ENCODE measurements at places on chromosomes 7 and 10.
A peak's percentile ranks its signal among the peaks of the same experiment; 100 is the strongest.

DNA sequence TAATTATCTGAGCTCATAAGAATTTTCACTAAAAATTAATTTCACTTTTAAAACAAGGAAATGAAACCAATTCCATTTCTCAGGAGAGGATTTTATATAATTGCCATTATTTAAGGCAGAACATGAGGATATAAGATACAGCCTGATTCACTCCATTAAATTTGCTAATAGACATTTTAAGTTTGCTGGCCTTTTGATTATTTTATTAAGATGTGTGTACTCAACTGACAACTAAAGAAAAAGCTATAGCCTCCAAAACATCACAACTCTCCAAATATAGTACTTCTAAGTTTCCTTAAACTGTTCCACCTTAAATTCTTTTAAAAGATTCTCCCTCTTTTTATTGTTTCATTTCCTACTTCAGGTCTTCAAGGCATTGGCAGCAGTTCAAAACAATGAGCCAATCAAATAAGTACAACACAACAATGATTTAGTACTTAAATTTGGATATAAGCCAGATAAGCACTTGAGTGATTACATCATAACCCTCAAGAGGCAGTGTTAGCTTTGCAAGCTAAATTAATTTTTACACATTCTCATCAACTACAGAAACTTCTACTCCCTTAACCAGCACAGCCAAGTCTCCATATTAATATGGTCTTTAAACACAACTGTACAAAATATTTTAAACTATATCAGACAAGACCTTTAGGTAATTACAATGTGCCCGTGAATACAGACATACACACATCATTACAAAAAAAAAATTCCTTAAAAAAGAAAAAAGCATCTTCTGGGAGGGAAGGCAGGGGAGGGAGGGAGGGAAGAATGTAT is 121.8 kb downstream of the KMT2C start:
- DNase-seq = no peak

GRCh38 chr7:28570113-28570969 is 158.0 kb downstream of the CREB5 start:
- DNase-seq = no peak

- DNase-seq = no peak
Observed at GRCh38 chr10:76172020-76172419, 740.6 kb downstream of the LRMDA start.

DNA sequence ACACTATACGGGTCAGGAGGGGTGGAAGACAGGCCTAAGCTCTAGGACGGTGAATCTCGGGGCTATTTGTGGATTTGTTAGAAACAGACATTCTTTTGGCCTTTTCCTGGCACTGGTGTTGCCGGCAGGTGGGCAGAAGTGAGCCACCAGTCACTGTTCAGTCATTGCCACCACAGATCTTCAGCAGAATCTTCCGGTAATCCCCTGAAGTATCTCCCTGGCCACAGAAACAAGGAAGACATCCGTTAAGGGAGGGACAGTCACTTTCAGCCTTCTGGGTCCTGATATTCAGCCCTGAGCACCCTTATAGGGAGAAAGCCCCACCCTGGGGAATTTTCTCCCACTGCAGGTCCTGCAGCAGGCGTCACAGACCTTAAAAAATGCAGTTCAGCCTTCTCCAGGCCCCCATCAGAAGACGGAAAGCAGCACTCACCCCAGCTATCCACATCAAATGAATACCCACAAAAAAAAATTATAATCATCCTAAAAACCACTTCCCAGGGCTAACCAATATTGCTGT is 23.2 kb downstream of the PLAC9 start:
- no peak for DNase-seq

GRCh38 chr7:19709249-19709578 is 377 bp upstream of the POLR1F start:
- DNase-seq = no peak

- DNase-seq = no peak
Observed at GRCh38 chr7:1427064-1427657, 32.1 kb downstream of the MICALL2 start.

GRCh38 chr10:132253092-132253687 is 54.6 kb downstream of the STK32C start:
- no peak for DNase-seq

- no peak for DNase-seq
Observed at GRCh38 chr7:70384891-70385290, 747.1 kb upstream of the GALNT17 start.

DNA sequence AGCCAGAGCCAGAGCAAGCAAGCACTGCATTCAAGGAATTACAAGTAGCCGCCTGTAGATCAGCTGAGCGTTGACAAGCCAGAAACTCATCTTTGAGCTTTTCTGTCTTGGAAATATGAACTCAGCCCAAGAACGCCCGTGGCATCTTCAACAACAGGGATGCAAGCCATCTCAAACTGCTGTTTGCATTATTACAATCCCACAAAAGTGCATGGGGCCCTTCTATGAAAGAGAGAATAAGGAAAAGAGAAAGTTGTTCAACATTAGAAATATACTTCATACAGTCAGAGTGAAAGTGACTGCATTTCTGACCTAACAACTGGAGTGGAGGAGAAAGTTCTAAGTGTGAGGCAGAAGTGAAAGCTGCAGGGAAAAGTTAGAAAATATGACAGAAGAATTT is 6.5 kb downstream of the SGCE start:
- DNase-seq = peak; percentile 72

DNA sequence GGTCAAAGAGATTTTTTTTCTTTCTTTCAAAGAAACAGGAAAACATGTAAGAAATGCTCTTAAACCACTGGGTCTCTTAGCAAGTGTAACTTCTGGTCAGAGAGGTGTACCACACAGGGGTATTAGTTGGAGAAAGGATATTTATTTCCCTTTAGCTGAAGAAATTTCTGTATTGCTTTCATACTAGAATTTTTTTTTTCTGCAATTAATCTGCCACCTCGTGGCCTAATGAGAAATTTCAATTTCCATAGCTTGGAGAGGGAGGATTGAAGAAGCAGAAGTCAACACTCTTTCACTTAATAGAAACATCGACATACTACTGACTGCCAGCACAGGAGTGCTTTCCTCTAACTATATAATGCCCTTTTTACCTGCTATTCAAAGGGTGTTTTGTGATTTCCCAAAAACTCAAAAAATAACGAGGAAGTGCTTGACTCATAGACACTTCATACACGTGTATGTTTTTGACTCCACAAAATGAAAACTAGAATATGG is 177.6 kb upstream of the NAMPT start:
- DNase-seq = no peak

DNA sequence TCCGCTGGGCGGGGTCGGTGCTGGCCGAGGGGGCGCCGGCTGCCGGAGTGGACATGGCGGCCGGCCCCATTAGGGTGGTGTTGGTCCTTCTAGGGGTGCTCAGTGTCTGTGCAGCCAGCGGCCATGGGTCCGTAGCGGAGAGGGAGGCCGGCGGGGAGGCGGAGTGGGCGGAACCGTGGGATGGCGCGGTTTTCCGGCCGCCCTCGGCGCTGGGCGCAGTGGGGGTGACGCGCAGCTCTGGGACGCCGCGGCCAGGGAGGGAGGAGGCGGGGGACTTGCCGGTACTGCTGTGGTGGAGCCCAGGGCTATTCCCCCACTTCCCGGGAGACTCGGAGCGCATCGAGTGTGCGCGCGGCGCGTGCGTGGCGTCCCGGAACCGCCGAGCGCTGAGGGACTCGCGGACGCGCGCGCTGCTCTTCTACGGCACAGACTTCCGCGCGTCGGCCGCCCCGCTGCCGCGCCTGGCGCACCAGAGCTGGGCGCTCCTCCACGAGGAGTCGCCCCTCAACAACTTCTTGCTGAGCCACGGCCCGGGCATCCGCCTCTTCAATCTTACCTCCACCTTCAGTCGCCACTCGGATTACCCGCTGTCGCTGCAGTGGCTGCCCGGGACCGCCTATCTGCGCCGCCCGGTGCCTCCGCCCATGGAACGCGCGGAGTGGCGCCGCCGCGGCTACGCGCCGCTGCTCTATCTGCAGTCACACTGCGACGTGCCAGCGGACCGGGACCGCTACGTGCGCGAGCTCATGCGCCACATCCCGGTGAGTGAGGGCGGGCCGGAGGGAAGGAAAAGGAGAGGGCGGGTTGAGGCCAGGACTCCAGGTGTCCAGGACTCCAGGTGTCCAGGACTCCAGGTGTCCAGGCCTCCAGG is 9.3 kb upstream of the CHCHD1 start:
- peak; percentile 94 for DNase-seq

DNA sequence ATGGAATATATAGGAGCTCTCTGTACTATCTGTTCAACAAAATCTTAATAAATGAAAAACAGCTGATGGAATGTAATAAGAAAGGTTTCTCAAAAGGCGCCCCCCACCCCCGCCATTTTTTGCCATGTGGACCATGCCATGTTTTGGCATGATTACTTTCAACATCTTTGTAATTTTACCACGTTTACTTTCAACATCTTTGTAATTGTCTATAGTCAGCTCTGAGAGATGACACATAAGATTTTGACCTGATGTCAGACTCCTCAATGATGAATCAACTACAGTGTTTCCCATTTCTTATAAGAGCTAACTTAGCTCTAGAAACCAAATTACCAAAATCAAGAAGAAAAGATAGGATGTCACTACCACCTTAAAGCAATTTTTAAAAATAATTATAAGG is 144.9 kb upstream of the AHR start:
- no peak for DNase-seq

DNA sequence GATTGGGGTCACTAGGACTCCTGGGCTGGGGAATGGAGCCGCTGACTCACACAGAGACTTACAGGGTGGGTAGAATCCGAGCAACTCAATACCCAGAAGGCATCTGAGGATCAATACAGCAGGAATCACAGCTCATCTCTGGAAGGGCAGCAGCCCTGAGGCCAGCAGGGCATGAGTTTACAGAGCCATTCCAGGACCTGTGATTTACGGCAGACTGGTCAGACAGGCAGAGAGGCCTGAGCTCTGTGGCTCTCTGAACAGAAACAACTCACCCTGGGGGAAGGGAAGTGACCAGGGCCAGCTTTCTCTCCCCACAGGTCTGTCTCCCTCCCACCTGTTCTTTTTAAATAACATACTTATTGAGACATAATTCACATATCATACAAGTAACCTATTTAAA is 88.2 kb upstream of the CXCL12 start:
- no peak for DNase-seq

Measured in right hindlimb (tissue), 1 donor.